CD4-positive, alpha-beta T cell (primary cell): ENCODE measurements at places on chromosomes 1 and 21.

DNA sequence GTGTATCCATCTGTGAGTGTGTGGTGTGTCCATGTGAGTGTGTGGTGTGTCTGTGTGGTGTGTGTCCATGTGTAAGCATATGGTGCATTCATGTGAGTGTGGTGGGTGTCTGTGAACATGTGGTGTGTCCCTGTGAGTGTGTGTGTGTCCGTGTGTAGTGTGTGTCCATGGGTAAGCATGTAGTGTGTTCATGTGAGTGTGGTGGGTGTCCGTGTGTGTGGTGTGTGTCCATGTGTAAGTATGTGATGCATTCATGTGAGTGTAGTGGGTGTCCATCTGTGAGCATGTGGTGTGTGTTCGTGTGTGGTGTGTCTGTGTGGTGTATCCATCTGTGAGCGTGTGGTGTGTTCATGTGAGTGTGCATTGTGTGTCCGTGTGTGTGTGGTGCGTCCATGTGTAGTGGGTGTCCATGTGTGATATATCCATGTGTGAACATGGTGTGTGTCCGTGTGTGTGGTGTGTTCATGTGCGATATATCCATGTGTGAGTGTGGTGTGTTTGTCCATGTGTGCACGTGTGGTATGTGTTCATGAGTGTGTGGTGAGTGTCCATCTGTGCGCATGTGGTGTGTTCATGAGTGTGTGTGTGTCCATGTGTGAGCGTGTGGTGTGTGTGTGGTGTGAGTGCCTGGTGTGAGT is 12.3 kb downstream of the SLC19A1 start:
- H3K27me3 ChIP-seq, result no peaks in the 10 kb centered on the region
- H3K4me3 ChIP-seq, result no peak overlapping the region
- H3K36me3 ChIP-seq, result peaks cover 29% of the 10 kb centered on the region
- H3K4me1 ChIP-seq, result peaks cover 24% of the 10 kb centered on the region

DNA sequence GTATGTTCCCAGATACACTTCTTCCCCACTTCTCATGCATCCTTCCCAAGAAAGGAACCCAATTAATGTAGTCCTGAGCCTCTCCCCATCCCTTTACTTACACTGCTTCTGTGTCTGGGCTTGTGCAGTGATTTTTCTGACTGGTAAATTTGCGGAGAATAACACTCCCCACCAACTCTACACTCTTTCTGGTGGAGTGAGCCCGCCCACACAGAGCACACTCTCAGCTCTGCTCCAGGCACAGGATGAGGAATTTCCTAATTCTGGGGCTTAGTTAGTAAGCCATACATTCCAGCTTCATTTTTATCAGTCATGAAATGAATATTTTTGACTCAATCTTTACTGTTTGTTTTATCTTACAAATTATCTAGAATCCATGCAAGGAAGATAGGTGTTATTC is 38.6 kb downstream of the FMO4 start:
- no peak overlapping the region for H3K27ac ChIP-seq
- no peak overlapping the region for H3K4me3 ChIP-seq
- DNase-seq, result no peak
- no peaks in the 10 kb centered on the region for H3K27me3 ChIP-seq
- no peaks in the 10 kb centered on the region for H3K4me1 ChIP-seq

DNA sequence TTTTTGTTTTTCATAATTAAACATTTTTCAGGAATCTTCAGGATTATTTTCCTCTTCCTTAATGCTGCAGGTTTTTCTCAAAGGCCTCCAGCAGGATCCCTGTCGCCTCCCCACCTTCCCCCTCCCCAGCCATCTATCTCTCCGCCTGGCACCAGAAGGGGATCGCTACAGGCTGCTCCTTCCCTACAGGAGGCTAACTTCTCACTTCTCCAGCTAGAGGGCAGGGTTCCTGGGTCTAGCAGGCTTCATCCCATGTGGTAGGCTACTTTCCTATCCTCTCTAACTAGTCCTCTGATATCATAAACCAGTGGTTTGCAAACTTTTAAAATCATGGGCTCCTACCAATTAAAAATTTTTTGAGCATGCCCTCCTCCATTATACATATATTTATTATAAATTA is 104.1 kb downstream of the KCNN3 start:
- no peaks in the 10 kb centered on the region for H3K36me3 ChIP-seq
- no peak overlapping the region for H3K27ac ChIP-seq
- no peaks in the 10 kb centered on the region for H3K27me3 ChIP-seq
- H3K4me1 ChIP-seq, result no peaks in the 10 kb centered on the region
- no peak for DNase-seq
- no peak overlapping the region for H3K4me3 ChIP-seq

DNA sequence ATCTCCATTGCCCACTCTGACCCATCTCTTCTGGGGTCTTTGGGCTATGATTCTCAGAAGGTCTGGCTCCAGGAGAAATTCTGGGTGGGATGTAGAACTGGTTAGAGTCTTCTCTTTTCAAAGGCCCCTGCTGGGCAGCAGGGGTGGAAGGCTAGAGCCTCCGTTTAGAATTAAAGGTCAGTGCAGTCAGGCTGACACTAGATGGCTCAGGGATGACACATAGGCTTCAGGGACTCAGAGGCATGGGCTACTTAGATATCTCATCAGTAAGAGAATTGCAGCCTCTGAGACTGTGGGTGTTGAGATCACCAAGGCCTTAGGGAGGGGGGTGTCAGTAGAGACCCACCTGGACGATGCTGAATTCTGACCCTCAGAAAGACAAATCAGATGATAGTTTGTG is 12.6 kb upstream of the PPM1J start:
- H3K27ac ChIP-seq, result no peak overlapping the region
- H3K4me1 ChIP-seq, result peaks cover 7% of the 10 kb centered on the region
- no peaks in the 10 kb centered on the region for H3K27me3 ChIP-seq
- H3K4me3 ChIP-seq, result no peak overlapping the region
- no peak for DNase-seq
- no peaks in the 10 kb centered on the region for H3K36me3 ChIP-seq

DNA sequence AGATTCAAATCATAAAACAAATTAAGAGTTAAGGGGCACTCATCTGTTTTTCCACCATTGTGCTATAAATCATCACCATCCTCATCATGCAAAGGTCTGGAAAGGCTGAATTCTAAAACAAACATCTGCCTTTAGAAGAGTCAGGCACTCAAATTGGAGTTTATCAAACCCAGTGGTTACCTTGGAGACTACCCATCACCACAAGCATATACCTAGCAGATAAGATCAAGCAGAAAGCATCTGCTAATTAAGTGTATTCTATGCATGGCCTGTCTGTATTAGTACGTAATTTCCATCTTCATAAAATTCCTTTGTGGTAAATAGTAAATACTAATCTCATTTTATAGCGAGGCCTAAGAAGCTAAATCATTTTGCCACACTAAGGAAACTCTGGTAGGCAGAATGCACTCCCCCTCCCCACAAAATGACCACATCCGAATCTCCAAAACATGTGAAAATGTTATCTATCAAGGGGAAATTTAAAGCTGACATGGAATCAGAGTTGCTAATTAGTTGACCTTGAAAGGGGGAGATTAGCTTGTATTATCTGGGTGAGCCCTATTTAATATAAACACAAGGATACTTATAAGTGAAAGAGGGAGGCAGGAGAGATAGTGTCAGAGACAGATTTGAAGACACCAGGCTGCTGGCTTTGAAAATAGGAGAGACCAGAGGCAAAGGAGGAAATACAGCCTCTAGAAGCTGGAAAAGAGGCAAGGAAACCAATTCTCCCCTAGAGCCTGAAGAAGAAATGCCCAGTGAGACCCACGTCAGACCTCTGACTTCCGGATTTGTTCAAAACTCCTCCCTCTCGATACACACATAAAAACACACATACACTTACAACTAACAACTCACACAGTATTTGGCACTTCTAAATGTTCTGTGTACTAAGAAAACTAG is 23.2 kb downstream of the ARID4B start:
- H3K27ac ChIP-seq, result peak overlapping the region; percentile 67
- H3K4me1 ChIP-seq, result peaks cover 69% of the 10 kb centered on the region
